ENCODE measurements at places on chromosomes 3 and 15. TPM values are rescaled to one million over a fixed set of nuclear protein-coding genes. Genes with fewer than 3 reads are reported as not detected.
A peak's percentile ranks its signal among the peaks of the same experiment; 100 is the strongest.

The RASGRP1 gene
- total RNA-seq, result 0.39 TPM

The LIPH gene
- total RNA-seq, result 38.4 TPM

The MAPKAPK3 gene
- total RNA-seq, result 88.2 TPM

The HCN4 gene
- not detected for total RNA-seq

- peak; percentile 93 for DNase-seq
Observed at GRCh38 chr3:153130312-153130977, 31.6 kb upstream of the RAP2B start.

- DNase-seq, result peak; percentile 17
Observed at GRCh38 chr3:71584394-71585011, 975 bp upstream of the FOXP1 start.

All from PC-9 (cell line).